Globus pallidus (tissue), 1 donor: ENCODE measurements at places on chromosomes 1 and 21.

GRCh38 chr1:96487394-96487793 lies 234.2 kb upstream of the PTBP2 start:
- DNase-seq, result peak; percentile 88

DNA sequence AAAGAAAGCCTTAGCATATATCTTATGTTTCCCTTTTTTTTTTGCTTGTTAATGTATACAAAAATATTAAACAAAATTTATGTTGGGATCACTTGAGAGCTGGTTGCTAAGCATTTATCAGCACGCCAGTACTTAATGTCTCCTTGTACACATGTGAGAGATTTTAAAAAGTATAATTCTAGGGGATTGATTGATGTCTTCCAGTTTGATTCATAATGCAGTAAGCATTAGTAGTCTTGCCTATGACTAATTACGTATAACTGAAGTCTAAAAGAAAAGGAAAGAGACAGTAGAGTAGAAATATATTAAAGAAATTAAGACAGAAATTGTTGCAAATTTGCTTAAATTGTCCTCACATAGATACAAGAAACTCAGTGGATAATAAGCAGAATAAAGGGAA lies 1630.4 kb upstream of the B3GALT2 start:
- no peak for DNase-seq

DNA sequence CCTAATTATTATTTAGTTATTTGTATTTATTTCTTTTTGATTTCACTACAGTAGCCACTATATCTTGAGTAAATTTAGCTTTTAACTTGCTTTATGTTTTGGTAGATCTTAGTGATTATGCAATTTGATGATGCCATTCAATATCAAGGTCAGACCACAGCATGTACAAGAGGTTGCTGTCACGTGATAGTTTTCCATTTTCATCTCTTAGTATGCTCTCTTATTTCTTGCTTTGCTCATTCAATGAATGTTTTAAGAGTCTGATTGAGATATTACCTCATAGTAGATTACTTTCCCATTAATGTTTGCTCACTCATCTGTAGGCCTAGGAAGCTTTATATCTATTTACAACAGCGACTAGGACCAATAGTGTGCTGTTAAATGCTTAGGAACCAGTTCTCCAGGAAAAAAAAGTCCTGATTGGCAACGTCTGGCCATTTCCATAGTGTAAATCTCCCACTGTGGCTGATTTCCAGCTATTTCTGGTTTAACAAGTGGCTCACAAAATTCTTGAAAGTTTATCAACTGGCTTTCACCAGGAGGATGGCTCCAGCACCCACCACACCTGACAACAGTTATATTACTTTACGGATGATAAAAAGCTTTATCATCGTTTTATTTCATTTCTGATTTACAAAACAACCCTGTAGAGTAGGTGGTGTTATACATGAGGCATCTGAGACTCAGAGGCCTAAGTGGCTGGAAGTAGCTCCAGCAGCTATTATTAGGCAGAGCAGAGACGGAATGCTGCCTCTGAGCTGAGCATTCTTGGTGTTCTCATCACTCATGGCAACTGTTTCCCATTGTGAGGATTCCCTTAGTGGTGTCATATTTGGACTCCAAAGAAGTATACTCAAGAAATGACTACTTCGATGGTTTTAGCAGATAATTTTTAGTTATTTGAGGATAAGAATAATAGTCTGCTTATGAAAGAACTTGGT lies 235.2 kb downstream of the DISC1 start:
- no peak for DNase-seq

DNA sequence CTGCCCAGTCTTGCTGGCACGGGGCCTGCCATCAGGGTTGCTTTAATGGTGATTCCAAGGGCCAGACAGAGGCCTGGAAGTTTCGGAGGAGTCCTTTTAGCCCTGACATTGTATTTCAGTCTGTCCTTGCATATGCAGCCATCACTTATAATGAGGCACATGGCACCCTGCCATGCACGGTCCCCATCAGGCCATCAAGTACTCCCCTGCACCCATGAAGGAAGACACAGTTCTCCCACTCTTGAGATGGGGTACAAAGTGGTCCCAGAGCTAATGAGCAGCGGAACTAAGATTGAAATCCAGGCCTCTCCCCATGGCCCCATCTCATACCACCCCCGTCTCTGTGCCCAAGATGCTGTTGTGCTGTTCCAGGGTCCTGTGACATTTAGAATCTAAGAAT lies 596.6 kb downstream of the PTPRU start:
- DNase-seq, result no peak

- DNase-seq, result peak; percentile 52
These were observed 5.2 kb downstream of the SOX13 start for GRCh38 chr1:204077979-204078696.

DNA sequence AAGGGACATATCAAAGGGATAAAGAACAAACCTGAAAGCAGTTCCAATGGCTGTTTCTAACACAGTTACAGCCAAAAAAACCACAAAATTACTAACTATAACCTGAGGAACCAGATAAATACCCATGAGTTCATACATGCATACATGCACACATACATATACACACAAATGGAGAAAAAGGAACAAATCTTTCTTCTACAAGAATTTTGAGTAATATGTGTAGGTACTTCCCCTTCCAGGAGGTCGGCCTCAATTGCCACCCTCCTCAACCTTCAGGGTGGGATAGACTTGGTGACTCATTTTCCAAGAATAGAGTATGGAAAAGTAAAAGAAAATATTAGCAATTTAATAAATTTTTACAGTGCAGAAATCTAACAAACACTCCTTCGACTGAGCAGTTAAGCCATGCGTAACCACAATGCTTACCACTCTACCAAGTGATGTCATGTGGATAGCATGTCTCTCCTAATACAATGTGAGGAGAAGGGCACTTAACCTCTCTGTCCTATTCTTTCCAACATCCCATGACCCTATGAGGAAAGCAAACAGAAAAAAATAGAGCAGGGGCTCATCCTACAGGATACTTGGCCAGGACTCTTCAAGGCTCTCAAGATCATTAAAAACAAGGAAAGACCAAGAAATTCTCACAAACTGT lies 243.0 kb upstream of the RUNX1 start:
- no peak for DNase-seq

GRCh38 chr1:201655243-201655642 lies 116.3 kb downstream of the NAV1 start:
- no peak for DNase-seq

- DNase-seq, result no peak
These were observed 27.5 kb downstream of the SLC37A1 start for GRCh38 chr21:42541174-42541573.

- DNase-seq, result no peak
These were observed 51.1 kb upstream of the PRDX6 start for GRCh38 chr1:173426057-173426456.

GRCh38 chr1:212053993-212054392 lies 18.4 kb downstream of the DTL start:
- DNase-seq, result no peak

- DNase-seq, result no peak
These were observed 593.8 kb downstream of the USP25 start for GRCh38 chr21:16323596-16323995.

GRCh38 chr1:188444526-188444925 lies 1615.8 kb downstream of the PLA2G4A start:
- DNase-seq, result no peak

GRCh38 chr1:30490554-30491053 lies 232.8 kb downstream of the MATN1 start:
- DNase-seq, result no peak

GRCh38 chr1:90384193-90384592 lies 332.9 kb downstream of the BARHL2 start:
- no peak for DNase-seq

GRCh38 chr1:161836018-161836417 lies 69.9 kb downstream of the ATF6 start:
- no peak for DNase-seq

DNA sequence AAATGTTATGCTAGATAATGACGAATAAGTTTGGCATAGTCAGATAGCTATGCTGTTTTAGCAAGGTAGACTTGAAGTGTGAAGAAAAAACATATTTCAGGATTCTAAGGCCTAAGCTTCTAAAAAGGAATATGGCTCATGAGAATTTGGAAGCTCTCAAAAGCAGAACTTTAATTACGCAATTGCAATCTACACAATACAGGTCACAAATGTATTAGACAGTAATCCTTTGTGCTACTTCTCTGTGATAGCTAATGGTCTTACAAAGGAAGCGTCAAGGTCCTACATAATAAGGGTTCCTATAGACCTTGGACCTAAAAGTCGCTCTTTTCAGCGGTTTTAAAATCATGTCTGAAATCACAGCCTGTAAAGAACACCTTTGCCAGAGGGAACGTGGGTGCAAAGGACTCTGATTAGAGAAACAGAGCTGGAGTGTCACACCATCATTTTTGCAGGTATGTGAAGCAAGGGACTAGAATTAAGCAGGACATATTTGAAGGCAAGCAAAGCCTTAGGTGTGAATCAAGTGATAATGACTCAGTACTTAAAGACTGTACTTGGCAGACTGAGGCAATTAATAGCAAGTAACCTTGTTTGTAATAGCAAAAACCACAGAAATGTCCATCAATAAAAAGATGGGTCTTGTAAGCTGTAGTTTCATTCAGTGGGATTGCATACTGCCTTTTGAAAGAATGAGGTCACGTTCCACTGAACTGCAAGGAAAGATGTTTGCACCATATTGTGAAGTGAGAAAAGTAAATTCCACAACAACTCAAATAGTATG lies 420.2 kb downstream of the KCTD3 start:
- no peak for DNase-seq

DNA sequence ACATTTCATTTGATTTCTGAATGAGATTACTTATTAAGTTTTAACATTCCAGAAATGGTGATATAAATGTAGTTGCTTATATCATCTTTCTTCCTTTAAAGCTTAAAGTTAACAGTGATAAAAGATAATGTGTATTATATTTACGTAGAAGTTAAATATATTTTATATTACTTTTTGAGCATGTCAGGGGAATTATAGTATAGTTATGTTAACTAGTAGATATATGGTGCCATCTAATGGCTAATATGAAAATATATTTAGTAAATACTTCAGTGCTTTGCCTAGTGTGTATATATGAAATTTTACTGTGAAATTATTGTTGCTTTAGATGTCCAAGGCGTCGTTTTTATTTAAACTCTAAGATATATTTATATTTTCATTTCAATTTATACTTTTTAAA lies 51.5 kb downstream of the SYT14 start:
- DNase-seq, result peak; percentile 27

DNA sequence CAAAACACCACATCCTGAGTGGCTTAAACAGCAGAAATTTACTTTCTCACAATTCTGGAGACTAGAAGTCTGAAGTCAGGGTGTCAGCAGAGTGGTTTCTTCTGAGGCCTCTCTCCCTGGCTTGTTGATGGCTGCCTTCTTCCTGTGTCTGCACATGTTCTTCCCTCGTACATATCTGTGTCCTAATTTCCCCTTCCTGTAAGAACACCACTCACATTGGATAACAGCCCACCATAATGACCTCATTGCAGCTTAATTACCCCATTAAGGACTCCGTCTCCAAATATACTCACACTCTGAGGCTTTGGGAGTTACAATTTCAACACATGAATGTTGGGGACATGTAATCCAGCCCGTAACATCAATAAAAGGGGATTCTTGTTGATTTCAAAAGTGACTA lies 23.4 kb downstream of the C8A start:
- no peak for DNase-seq

DNA sequence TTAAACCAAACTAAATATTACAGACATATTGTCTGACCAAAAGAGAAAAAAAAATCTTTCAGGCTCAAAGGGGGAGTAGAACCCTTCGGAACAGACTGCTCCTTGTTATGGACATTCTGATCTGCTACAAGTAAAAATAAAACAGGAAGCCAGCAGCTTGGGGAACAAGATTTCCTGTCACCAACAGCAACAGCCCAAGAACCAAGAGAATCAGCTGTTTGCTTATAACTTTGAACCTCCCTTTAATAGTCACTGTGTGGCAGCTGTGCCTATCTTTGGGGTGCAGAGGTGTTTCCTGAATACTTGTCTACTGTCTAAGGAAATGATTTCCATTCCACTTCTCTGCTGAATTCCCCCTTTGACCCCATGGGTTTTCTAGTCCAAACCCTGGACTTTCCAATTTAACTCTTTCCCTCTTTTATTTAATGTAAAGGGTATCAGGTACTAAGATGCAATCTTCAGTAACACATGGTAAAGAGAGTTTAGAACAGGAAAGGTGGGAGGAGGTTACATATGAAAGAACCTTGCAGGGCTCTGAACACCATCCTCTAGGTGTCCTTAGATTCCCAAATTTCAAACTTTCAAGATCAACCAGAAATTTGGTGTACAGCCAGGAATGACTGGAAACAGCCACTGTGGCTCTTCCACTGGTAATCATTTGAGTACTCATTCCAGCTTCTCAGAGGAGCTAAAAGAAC lies 38.6 kb downstream of the GPR3 start:
- DNase-seq, result peak; percentile 78

DNA sequence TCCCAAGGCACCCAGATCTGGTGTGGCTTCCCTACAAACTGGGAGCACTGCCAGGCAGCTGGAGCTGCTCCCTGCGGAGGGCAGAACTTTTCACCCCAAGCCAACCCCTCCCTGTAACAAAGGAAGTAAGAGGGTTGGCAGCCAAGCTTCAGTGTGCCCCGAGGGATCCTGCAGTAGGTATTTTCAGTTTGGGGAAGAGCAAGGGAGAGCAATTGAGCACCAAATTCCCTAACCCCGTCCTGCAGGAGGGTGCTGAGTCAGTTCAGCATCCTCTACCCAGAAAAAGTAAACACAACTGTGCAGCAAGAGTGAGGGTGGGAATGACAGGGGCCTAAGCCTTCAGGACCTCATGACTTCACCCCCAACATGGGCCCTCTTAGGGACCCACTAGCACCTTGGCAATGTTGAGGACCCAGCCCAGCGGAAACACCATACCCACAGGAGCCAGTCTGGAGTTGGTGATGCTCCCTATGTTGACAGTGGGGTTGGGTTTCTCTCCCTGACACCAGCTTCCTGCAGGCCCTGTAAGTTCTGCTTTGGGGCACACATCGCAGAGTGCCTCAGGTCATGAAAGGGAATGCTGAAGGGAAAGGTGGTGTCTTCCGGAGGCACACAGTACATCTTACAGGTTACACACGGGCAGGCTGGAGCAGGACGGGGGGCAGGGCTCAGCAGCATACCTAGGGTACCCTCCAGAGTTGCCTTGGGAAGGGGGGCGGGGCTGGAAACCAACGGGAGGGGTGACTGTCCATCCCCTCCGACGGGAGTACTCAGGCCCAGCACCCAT lies 14.8 kb downstream of the SH3BP5L start:
- DNase-seq, result peak; percentile 28

DNA sequence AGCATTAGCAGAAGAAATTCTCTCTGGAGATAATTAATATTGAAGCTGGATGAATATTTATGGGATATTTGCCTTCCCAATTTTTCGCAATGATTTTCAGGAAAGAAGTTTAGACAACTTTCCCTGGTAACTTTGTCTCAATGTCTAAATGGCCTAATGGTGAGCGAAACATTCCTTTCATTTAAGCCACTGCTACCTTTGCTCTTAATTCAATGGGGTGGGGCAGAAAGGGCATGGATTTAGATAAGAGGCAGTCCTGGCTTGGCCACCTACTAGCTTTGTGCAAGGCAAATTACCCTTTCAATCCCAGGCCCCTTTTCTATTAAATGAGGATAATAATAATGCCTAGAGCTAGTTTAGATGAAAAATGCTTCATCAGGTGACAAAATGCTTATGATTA lies 27.1 kb upstream of the LYST start:
- no peak for DNase-seq
